ENCODE measurements at places on chromosomes 1 and 21.

DNA sequence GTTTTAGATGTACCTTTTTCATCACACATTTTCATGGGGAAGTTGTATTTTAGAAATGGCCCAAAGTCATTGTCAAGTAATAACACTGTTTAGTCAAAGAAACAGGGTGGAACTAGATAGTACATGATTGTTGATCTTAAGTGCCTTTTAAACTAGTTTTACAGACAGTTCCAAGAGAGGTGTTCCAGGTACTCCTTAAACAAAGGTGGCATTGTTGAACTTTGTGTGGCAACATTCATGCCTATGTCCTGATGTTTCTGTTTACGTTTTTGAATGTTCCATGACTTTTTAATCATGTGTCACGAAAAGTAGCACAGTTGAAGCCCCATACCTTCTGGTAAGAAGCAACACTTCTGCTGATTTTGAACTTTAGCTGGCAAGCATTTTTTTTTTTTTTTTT is 9.1 kb upstream of the SH3D21 start:
- no peak for DNase-seq

GRCh38 chr1:177913762-177914540 is 55.9 kb downstream of the SEC16B start:
- DNase-seq = no peak

- DNase-seq = peak; percentile 12
Observed at GRCh38 chr21:44967082-44968047, 27.5 kb downstream of the SLX9 start.

DNA sequence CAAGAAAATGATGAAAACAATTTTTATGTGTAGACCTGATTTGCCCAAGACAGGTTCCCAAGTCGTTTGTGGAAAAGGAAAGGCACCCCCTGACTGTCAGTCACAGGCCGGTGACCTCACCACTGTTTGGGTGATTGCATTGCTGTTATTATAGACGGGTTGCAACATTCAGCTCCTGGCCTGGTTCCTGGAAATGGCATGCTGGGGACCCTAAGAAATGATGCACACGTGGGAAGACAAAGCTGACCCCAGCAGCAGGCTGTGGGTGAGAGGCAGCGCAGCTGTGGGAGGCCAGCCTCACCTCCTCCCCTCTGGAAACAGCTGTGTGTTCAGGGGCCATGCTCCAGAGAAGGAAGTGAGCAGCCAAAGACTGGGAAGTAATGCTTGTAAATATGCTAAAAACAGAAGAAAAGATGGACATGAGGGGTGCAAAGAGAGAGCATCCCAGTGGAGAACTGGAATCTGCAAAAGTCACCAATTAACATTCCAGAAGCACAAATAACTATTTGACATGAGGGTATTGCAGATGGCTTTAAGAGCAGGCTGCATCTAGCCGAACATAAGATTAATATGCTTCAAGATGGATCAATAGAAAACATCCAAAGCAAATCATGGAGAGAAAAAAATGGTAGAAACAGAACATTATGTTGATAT is 23.4 kb upstream of the ABCG1 start:
- DNase-seq = no peak

DNA sequence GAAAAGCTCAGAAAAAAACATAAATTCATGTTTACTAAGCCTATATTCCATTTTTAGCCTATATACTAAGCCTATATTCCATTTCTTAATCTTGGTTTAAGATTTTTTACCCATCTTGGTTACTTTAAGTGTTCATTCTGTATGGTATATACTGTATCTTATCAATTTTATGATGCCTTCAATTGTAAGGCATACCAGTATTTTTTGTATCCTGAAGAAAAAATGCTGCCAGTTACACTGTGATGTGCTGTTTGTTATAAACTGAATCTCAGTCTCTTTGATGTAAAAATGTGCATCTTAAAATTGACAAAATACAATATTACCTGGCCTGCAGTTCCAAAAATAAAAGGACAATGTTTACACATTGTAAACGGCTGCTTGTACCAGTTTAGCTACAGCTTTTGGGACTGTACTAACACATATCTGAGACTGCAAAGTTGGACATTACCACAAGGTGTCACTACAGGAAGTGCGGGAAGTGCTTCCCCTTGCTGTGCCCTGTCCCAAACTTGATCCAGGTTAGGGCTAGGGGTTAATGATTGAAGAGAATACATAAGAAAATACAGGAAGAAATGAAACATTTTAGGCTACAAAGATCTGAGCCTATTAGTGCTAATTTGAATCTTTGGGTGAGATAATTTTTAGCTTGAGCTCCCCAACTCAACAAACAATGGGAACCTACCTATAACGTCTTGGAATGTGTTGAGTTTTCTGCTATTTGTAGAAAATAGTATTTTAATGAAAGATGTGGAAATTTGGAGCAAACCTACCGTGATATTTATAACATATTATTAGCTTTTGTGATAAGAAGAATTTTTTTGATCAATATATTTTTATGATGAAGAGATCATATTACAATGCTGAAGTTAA is 108.9 kb downstream of the LBR start:
- peak; percentile 18 for DNase-seq

- DNase-seq = peak; percentile 87
Observed at GRCh38 chr1:3611170-3612019, at the start of gene MEGF6. MEGF6 (minus strand) TSS chr1:3611508; CDS start chr1:3611268, 240 bp downstream.

DNA sequence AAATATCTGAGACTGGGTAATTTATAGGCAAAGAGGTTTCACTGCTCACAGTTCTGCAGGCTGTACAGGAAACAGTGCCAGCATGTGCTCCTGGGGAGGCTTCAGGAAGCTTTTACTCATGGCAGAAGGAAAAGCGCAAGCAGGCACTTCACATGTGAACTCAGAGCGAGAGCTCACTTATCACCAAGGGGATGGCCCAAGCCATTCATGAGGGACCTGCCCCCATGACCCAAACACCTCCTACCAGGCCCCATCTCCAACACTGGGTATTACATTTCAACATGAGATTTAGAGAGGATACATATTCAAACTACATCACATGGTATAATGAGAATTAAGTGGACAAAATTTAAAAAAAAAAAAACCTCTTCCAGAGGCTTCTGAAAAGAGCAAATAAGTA is 13.7 kb downstream of the WASF2 start:
- no peak for DNase-seq

DNA sequence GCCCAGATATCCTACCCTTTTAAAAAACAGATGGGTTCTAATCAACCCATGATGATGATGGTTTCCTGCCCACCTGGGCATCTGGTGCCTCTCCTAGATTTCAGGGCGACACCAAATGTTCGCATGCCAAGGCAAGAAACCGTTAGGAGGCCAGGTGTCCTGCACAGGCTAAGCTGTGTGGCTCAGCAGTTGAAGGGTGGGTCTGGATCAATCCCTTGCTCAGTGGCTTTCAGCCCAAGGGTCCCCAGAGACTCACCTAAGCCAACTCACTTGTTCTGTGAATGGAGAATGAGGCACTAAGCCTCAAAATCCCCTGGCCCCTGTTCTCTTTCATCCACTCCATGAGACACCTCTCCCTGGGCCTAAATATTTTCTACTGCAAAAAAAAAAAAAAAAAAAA is 169.1 kb upstream of the EDN2 start:
- DNase-seq = no peak

DNA sequence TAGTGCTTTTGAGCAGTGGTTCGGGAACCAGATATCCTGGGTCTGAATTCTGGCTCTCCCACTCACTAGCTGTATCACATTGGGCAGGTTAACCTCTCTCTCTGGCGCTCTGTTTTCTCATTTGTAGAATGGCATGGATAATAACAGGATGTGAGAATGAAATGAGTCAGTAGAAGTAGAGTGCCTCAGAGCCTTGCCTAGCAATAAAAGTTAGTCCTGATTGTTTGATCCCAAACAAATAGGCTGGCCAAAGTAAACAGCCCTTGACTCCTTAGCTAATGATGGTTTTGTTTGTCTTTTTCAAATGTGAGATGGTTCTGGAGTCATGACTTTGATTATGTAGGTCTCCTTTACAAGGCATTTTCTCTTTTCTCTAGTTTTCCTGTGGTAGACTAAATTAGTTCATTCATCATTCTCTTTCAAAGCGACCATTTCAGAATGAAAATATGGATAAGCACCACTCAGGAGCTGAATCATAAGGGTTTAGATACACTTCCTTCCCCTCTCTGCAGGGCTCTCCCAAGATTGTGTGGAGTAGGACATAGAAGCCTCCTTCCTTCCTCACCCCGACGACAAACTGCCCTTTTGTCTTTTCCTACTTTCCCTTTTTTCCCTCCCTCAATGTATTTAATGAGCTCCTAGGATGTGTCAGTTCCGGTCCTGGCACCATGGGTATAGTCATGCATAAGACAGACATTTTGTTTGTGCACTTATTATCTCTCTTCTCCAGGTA is 23.1 kb downstream of the KIAA0040 start:
- DNase-seq = no peak
